Body of pancreas (tissue), 4 donors: ENCODE measurements at places on chromosomes 16 and 17. TPM values are rescaled to one million over a fixed set of nuclear protein-coding genes. Genes with fewer than 3 reads are reported as not detected.

GRCh38 chr16:1034230-1035065 is 38.1 kb upstream of the SSTR5 start:
- DNase-seq, result no peak

- DNase-seq, result no peak
Observed at GRCh38 chr17:45357364-45357997, 40.7 kb upstream of the MAP3K14 start.

- DNase-seq, result no peak
Observed at GRCh38 chr17:78038748-78039288, 80.3 kb downstream of the TNRC6C start.

GRCh38 chr17:78523934-78524655 is 53.1 kb downstream of the DNAH17 start:
- no peak for DNase-seq

DNA sequence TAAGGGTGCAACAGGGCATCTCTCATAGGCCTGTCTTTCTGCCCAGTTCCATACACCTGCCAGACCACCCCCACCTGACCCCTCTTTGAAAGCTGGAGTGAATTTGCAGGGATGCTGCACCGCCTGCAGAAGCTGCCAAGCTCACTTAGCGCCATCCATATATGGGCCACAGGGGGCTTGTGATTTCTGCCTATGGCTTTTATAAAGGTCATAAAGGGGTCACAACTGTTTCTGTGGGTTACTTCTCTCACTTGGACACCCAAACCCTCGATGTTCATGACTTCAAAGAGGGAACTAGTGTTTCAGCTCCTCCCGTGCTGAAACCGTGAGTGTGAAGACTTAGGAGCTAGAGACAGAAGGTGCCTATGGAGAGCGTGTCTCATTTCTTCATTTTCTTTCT is 23.9 kb upstream of the MEAK7 start:
- no peak for DNase-seq

GRCh38 chr16:87445486-87445885 is 47.3 kb downstream of the ZCCHC14 start:
- no peak for DNase-seq

GRCh38 chr16:70686376-70687101 is 686 bp upstream of the MTSS2 start:
- no peak for DNase-seq

FGF11 gene
- total RNA-seq, result not detected
